ENCODE measurements at places on chromosomes 11 and 22.

GRCh38 chr11:33884601-33885000 is 7.3 kb downstream of the LMO2 start:
- DNase-seq, result no peak

- DNase-seq, result no peak
Measured at GRCh38 chr11:95363164-95363563, 132.2 kb upstream of the SESN3 start.

DNA sequence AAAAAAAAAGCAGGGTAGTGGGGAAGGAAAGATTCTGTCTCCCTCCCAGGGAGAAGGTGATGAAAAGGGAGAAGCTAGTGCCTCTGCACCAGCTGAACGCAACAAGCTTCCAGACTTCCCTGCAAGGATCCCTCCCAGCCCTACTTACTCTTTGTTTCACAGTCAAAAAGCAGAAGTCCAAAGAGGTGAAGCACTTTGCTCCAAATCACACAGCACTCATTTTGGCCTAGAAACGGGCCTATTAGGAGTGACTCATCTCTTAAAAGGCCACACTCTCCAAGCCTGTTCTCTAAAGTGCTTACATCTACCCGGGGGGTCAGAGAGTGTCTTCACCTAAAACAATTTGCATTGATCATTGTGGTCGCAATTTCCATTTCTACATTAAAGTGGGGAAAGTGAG is 17.7 kb upstream of the GRK3 start:
- peak; percentile 28 for DNase-seq

DNA sequence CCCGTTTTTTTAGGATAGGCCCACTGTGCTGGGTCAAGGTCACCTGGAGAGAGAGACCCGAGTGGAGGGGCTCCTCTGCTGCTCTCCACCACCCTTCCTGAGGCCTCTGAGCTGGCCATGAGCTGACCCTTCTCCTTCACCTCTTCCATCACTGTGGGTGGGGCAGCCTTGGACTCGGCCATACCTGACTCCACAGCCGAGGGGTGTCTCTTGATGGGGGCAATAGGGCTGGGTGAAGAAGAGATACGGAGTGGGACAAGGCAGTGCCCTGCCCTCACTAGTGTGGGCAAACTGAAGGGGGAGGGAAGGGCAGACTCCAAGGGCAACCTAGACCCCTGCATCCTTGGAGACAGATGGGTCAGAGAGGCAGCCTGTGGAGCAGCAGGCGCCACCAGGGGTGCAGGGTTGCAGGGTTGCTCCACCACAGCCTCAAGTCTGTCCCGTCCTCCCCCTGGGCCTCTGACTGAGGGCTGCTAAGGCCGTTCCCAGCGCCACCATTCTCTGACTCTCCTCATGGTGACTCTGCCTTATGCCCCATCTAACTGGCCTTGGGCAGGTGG is 20.1 kb upstream of the NECTIN1 start:
- no peak for DNase-seq

GRCh38 chr22:37182949-37183245 is 5.2 kb downstream of the C1QTNF6 start:
- no peak for DNase-seq

GRCh38 chr11:115452241-115452640 is 52.0 kb downstream of the CADM1 start:
- no peak for DNase-seq

- peak; percentile 45 for DNase-seq
Measured at GRCh38 chr11:32333320-32333991, 101.9 kb downstream of the WT1 start.

DNA sequence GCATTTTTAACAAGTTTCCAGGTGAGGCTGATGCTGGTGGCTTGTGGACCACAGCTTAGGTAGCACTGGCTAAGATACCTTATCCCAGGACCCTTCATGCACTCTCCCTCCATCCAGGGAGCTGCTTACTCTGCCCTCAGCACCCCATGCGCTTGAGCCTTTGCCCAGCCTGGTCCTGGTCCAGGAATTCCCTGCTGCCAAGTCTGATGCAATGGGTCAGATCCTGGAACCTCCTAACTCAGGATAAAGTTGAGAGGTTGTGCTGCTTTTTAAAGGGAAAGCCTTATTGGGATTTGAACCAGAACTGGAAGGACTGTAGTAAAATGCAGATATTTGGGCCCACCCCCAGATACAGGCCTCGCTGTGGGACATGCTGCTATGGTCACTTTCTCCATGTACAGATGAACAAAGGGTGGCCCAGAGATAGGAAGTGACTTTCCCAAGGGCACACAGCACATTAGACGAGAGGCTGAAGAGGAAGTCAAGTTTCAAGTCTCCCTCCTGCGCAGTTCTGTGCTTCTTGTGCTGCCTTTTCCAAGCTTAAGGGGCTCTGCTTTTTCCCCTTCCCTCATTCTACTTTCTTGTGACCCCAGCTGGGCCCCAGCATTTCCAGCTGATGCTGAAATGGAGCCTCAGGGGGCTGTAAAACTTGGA is 824 bp upstream of the LGALS12 start:
- DNase-seq, result no peak

DNA sequence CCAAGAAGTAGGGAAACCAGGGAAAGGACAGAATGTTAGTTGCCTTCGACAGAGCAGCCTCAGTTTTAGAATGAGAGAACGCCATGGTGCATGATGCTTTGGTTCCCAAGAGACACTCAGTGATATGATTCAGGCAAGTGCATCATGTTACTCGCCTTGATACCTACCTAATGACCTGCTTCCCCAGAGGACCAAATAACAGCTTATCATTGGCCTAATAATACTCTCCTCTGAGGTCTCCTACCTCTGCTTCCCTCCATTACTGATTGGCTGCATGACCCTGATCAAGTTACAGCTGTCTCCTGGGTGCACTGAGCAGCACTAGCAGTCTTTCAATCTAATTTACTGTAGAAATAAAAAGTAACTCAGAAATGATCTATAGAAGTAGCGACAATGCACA is 979.7 kb upstream of the FAT3 start:
- no peak for DNase-seq

DNA sequence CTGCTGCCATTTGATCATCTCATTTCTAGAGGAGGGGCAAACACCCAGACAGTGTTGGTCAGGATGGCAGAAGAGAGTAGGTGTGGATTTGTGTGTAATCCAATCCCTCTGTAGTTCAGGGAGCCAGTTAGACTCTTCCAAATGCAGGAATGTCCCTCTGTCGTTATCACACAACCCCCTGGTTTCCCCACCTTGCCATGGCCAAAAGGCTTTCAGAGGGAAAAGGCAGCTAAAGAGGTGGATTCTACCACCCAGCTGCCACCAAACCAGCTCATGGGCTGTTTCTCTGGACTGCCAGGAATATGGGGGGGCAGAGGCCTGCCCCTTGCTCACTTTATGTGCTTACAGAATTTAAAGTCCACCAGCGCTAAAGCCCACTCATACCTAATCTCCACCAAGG is 18.1 kb downstream of the TSKU start:
- DNase-seq, result no peak

- no peak for DNase-seq
Measured at GRCh38 chr22:36550701-36551495, 21.9 kb upstream of the EIF3D start.

- no peak for DNase-seq
Measured at GRCh38 chr11:45948356-45948755, 25.9 kb downstream of the LARGE2 start.

GRCh38 chr11:8108421-8108820 is 27.4 kb downstream of the TUB start:
- DNase-seq, result no peak

- DNase-seq, result no peak
Measured at GRCh38 chr22:27554841-27555456, 246.6 kb downstream of the MN1 start.

DNA sequence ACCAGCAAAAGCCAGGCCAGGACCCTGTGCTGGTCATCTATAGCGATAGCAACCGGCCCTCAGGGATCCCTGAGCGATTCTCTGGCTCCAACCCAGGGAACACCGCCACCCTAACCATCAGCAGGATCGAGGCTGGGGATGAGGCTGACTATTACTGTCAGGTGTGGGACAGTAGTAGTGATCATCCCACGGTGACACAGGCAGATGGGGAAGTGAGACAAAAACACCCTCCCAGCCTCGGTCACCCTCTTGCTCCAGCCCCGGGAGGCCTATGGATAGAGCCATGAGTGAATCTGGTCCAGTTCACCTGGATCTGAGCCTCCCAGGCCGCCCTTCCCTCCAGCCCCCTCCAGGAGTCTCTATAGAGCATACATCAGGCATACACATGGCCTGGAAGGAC is 115.2 kb upstream of the IGLL5 start:
- DNase-seq, result no peak

GRCh38 chr11:109209572-109209971 is 212.4 kb upstream of the C11orf87 start:
- DNase-seq, result no peak

- no peak for DNase-seq
Measured at GRCh38 chr11:56700914-56701485, 2.1 kb downstream of the OR9G1 start.

DNA sequence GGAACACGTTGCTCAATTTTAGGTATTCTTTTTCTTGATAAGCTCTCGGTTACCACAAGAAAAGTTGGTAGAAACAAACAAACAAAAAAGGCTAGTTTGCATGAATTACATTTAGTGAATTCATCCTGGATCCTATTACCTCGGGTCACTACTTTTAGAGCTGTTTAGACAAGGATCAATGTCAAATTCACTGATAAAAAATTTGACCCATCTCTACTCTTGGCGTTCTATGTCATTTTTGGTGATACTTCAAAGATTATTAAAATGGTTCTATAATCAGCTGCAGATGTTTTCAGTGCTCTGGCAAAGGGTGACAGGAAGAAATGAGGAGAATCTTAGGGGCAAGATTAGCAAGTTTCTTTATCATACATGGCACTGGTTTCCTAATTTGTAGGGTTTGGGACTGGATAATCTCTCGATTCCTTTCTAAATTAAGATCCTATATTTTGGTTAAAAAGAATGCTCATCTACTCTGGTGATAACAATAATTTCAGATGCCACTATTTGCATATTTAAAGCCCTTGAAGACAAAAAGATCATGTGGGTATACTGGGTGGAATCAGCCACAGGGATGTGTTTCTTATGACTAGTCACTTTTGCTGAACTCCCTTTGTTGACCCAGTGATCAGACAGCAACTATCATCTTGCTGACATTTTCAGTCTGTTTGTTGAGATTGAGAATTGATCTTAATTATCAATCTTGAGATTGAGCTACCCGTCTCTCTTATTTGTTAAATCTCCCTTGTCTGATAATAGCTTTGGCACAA is 442.9 kb downstream of the AASDHPPT start:
- DNase-seq, result no peak

Measured in astrocyte of the spinal cord (primary cell).